D341Med (cell line): ENCODE measurements at places on chromosomes 16 and 17.
A peak's percentile ranks its signal among the peaks of the same experiment; 100 is the strongest.

DNA sequence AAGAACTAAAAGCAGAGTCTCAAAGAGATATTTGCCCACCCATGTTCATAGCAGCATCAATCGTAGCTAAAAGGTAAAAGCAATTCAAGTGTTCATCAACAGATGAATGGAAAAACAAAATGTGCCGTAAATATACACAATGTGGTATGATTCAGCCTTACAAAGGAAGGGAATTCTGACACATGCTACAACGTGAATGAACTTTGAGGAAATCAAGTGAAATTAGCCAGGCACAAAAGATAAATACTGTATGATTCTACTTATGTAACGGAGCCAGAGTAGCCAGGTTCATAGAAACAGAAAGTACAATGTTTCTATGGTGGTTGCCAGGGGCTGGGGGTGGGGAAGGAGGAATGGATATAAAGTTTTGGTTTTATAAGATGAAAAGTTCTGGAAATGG is 57.8 kb upstream of the IL34 start:
- no peak for DNase-seq

- no peak for DNase-seq
These were observed 1.4 kb downstream of the RAB26 start for GRCh38 chr16:2149630-2150417.

GRCh38 chr16:49712106-49712505 is 143.8 kb downstream of the ZNF423 start:
- DNase-seq, result no peak

DNA sequence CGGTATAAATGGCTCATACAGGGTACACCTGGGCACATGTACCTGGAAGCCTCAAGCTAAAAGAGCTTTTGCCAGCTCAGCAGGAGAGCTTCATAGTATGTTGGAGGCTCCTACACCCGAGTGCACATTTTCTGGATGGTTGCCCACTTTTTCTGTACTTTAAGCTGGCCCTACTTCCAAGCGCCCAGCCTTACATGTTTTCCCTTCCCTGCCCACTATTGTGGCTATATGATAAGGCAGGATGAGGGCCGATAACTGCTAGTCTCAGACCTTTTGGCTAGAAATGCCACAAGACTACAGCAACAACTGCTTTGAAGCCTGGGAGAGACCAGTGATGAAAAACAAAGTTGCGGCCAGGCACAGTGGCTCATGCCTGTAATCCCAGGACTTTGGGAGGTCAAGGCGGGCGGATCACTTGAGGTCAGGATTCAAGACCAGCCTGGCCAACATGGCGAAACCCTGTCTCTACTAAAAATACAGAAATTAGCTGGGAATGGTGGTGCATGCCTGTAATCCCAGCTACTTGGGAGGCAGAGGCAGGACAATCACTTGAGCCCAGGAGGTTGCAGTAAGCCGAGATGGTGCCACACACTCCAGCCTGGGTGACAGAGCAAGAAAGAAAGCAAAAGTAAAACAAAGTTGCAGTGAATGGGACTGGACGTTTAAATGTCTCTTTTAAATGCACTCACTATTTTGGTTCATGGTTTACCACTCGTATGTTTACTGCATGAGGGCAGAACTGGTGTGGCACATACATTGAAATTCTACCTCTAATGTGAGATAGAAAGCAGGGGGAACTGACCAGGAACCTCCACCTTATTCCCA is 14.2 kb upstream of the MARCHF10 start:
- DNase-seq, result no peak

GRCh38 chr16:68447653-68448359 is 502 bp downstream of the SMPD3 start:
- peak; percentile 42 for DNase-seq

- peak; percentile 72 for DNase-seq
These were observed 581 bp downstream of the PRKCA start for GRCh38 chr17:66302761-66303626.

DNA sequence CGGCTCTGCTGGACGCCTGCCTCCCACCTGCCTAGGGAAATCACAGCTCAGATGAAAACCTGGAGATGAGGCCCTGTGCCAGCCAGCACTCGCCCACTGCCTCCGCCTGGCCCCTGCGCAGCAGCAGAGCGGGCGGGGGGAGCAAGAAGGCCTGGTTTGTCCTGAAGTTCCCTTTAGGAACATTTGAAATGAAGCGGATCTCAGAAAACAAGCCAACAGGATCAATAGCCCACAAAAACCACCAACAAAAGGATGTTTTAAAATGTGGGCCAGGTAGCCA is 48.0 kb downstream of the RBFOX3 start:
- no peak for DNase-seq

DNA sequence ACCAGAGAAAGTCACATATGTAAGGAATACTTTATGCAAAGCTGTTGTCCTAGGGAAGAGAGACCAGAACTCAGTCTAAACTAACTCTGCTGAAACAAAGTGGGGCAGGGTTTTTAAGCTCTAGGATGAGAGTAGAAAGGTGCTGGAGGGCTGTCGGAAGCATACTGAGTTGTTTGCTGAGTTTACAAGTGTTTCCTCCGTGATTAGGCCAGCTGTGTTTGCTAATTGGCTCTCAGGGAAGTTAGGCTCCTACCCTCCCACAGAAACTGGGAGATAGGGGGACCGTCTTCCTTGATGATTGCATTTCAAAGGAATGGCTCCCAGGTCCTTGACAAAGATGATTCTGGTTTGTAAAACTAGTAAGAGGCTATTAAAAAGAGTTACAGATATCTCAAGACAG is 24.4 kb upstream of the CRYM start:
- no peak for DNase-seq

GRCh38 chr16:76882105-76882504 is 308.9 kb upstream of the MON1B start:
- DNase-seq, result no peak

DNA sequence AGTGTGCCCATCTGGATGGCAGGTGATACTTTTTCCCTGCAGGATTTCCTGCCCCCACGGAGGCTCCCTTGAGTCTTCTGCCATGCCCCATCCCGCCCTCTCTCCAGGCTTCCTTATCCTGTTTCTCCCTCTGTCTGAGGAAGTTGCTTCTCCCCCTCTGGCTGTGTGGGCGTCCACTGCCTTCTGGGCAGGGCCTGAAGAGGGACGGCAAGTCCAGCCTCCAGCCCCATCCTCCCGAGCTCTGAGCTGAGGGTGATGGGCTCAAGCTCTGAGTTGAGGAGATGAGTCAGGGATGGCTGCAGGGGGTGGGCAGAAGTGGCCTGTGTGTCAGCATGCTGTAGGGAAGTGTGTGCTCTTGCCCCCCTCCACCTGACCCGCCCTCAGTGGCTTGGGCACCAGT is 14.2 kb upstream of the RAP1GAP2 start:
- DNase-seq, result no peak

- DNase-seq, result no peak
These were observed 34.5 kb downstream of the WWOX start for GRCh38 chr16:78133919-78134318.

DNA sequence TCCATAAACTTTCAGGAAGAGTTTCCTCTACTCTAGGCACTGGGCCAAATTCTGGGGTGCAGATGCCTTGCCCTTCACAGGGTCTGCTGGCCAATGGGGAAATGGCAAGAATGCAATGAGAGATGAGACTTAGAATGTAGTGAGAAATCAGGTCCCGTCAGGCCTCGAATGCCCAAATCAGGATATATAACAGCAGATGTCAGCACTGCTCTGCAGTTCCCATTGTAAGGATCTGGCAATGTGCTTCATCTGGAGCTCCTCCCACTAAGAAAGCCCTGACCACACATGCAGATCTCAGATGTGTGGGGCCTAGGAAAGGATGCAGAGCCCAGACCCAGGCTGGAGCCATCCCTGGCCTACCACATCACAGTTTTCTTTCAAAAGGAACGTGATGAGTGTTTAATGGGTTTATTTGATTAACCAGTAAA is 13.9 kb upstream of the LPCAT2 start:
- DNase-seq, result no peak

DNA sequence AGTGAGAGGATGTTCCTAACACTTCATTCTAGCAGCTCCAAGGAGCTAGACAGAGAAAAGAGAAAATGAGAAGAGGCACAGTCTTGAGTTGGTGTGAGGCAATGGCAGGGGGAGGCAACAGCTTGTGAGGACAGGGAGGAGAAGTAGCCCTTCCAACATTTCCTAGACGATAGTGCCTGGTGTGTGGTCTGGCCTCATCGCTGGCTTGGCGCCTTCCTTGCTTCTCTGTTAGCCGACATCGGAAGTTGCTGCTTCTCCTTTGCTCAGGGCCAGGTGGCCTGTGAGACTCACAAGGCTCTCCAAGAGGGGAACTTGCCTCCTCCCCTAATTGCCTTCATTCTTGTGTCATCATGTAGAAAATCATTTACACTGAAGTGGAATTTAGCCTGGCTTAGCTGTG is 208.7 kb downstream of the MAP2K4 start:
- DNase-seq, result no peak

DNA sequence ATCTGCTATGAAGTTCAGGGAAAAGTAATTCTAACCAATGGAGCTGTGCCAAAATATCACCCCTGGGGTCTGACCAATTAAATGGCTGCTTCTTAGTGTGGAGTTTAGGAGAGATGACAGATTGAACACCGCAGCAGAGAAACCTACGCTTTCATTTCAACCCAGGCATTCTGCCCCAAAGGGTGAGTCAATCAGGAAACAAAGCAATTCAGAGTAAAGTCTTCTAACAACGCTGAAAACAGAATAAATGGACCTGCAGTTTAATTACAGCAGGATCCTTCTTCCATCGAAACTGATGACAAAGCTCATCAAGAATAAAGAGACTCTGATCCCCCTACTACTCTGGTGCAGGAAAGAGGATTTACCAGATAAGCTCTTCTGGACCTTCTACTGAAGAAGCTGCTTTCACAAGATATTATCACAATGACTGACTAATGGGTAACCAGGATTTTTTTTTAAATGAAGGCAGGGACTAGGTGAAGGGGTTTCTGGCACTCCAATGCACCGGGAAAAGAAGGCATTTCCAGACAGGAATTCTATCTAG is 16.7 kb downstream of the RFFL start:
- DNase-seq, result peak; percentile 82

DNA sequence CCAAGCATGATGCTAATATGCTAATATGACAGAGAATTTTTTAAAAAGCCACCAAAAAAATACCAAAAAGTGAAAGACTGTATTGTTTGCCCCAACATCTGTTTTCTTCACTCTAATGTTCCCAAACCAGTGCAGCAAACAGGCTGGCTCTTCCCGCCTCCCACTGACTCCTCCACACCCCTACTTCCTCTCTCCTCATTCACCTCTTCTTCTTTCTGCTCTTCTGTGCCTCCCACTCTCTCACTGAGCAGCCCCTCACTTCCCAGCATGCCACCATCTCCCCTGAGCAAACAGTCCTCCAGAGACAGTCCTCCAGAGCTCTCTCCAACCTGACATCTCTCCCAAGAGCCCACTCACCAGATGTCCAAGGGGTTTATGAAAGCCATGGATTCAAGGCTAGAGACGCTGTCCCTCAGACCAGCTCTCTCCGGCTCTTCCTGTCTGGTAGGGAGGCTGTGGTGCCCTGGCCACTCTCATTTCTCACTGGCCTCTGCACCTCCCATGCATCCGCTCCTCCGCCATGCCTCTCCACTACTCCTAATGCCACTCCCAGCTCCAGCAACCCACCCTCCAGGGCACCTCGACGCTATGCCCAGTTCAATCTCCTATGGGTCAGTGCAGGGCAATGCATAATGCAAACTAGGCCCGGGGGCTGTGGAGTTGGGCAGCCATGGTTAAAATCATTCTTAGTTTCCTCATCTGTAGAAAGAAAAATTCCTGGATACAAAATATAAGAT is 52.9 kb downstream of the ANKRD11 start:
- no peak for DNase-seq

DNA sequence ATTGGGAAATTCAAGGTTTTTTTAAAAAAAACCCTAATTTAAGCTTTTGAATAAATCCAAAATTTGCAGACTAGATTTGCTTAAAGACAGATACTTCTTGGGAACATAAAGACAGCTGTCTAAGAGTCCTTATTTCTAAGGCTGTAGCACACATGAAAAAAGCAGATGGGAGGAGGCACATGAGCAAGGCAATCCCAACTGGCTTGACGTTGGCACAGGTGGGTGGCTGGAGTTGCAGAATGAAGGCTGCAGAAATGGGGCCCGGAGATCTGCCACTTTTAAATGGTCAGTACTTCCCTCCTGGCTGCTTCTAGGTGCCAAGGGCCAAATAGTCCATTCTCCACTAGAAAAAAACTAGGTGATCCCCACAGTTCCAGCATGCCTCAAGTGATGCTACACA is 4.4 kb downstream of the KIAA0753 start:
- no peak for DNase-seq

DNA sequence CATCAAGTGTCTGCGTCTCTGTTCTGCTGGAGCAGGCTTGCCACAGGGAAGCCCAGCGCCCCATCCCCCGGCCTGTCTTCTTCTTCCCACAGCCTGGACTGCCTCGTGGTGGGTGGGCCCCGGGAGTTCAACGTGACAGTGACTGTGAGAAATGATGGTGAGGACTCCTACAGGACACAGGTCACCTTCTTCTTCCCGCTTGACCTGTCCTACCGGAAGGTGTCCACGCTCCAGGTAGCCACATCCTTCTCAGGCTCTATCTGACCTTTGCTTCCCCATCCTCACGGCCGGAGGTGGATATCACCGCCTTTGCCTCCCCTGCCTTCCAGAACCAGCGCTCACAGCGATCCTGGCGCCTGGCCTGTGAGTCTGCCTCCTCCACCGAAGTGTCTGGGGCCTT is 29.8 kb upstream of the ITGAX start:
- DNase-seq, result no peak

DNA sequence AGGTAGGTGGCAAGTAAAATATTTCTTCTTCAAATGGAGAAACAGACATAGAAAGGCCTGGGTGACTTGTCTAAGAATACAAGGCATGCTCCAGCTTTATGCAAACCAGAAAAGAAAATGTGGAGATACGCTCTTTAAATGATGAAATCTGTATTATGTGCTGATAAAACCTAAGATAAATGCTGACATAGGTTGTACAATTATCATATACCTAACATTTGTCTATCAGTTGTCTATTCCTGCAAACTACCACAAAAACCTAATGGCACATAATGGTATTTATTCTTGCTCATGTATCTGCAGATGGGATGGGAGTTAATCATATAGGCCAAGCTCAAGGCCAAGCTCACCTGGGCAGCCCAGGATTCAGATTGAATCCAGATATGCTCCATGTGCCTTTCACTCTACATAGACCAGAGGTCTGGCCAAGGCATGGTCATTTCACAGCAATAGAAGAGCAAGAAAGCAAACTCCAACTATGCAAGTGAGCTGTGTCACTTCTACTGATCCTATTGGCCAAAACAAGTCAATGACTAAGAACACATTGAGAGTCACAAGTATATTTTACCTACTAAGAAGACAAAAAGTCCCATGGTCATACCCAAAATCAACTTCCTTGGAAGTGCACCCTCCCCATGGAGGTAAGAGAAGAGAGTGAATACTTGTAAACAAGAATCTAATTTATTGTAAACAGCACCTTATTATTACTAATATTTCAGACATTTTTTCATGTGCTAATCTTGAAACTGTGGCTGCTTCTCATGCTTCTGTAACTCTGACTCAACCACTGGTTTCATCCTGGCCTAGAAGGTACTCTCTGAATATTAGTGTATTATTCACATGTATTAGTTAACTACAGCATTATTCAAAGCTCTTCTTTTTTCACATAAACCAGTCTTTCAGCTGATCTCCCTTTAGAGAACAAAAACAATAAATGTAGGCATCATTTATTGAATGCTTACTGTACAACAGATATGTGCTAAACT is 270.7 kb upstream of the SOX9 start:
- DNase-seq, result no peak
